C1 segment of cervical spinal cord (tissue), 14 donors: ENCODE measurements at places on chromosomes 16 and 17.
A peak's percentile ranks its signal among the peaks of the same experiment; 100 is the strongest.

- DNase-seq = peak; percentile 90
Measured at GRCh38 chr16:720990-721764, at the start of gene ANTKMT. Gene ANTKMT, plus strand, starts transcription at chr16:721146. Its CDS starts 129 bp downstream, at chr16:721275.

DNA sequence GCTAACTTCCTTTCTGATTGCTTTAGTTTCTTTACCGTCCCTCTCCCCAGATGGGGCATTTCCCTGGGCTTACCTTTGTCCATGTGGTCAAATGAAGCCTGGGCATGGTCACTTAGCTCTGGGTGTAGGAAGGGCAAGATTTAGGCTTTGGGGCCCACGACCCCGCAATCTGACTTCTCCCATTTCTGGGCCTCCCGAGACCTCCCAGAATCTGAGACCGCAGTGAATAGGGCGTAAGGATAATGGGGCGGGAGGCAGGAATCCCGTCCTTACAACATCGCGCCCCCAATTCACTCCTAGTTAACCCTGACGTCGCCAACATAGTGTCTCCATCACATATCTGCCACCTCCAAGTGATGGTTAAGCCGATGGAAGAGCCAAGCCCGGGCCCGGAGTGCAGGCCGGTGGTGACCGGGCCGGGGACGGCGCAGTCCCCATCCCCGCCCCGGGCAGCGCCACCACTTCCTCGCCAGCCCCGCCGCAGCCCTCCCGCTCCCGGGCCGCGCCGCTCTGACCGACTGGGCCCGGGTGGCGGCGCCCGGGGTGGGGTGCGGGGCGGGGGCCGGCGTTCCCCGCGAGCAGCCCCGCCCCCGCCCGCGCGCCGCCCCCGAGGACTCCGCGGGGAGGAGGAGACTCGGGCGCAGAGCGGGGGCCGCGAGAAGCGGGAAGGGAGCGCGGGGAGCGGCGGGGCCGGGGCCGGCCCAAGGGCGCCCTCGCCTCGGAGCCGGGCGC is at the start of gene RHBDL3:
TSS of gene RHBDL3 (plus strand) at position 641 of the 732 bp plus-strand sequence. CDS start 358 bp downstream, outside the sequence.
- DNase-seq = no peak

GRCh38 chr17:21292867-21293830 is 8.6 kb downstream of the MAP2K3 start:
- no peak for DNase-seq

DNA sequence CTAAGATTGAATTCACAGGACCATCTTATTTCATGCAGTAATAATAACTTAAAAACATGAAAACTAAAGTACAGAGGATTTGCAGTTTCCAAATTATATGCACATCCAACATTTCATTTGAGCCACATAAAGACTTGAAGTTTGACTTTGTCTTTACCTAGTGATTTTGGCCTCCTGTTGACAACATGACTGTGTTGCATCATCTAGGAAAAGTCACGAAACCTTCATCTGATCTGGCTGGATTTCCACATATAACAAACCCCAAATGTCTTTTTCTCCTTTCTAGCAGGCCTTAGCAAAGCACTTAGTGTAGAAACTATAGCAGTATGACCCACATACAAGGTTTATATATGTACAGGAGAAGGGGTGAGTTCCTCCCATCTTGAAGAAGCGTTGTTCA is 406.5 kb upstream of the CDH5 start:
- no peak for DNase-seq

DNA sequence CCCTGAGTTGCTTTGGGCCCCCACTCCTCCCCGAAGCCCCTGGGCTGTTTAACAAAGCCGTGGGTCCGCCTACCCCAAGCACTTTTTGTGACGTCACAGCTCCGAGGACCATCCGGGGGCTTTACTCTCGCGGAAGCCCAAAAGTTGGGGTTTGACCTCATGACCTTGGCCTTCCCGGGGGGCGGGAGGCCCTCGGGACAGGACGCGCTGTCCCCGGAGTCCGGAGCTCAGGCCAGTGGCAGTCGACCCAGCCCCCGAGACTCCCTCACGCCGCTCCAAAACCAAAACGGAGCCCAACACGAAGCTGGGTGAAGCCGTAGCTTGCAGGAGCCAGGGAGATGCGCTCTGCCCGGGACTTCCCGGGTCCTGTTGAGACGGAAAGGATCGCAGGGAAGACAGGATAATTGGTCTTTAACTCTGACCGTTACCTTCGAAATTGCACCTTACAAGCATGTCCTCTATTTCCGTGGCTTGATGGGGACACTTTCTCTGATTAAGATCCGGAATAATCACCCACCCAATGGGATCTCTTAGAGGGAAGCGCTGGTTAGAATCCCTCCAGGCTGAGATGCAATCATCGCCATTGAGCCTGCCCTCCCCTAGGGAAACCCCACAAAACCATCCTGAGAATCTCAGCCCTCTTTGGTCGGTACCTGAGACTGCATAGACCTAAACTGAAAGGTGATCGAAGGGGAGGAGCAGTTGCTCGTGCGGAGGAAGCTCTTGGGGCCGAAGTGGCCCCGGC is 4.9 kb upstream of the SOX9 start:
- DNase-seq = no peak

- no peak for DNase-seq
Measured at GRCh38 chr17:37247825-37248224, 128.0 kb upstream of the C17orf78 start.

DNA sequence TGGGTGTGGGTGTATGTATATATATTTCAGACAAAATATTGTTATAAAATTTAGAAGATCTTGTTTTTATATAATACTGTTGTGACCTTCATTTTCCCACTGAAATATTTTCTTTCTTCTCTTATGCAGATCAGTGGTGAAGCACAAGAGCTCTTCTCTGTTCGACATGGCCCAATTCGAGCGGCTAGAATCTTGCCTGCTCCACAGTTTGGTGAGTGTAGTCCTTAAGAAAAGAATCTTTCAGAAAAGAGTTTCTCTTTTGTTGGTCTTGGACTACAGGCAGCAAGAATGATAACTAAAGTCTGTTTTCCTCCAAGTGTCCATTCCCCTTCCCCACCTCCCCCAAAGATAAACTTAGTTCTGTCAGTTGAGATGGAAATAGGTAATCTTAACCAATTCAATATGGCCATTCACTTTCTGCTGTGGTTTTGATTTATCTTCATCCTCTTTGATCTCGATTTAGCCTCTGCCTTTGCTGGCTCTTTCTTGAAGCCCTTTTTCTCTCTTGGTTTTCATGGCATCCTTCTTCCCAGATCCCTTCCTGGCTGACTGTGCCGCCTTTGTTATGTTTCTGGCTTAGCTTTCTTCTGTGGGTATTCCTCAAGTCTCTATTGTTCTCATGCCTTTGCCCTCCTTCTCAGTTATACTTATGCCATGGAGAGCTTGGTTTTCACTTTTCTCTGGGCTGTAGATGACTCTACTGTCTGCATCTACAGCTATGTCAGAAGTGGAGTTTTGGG is 69.6 kb downstream of the BCAS3 start:
- DNase-seq = no peak

DNA sequence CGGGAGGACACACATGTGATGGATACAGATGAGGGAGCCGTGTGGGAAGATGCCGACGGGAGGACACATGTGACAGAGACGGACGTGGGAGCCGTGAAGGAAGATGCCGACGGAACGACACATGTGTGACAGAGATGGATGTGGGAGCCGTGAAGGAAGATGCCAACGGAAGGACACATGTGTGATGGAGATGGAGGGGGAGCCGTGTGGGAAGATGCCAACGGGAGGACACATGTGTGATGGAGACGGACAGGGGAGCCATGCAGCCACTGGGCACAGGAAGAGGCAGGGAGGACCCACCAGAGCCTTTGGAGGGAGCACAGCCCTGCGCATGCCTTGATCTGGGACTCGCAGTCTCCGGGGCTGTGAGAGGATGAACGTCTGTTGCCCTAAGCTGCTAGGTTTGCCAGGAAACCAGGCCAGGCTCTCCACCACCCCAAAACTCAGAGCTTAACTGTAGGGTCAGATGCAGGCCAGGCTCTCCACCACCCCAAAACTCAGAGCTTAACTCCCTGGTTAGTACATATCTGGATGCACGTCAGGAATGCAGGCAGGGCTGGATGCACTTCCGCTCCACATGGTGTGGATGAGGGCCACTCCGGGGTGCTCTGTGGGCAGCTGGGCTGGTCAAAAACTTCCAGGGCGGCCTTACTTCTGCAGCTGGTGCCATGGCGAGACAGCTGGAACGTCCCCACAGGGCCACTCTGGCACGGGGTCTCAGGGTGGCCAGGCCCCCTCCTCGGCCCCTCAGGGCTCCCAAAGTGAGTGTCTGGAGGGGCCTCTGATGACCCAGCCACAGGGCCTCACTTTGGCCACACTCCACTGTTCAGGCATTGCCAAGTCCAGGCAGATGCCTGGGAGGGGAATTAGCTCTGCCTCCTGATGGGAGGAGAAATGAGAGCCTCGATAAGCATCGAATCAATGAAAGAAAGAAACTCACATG is 47.7 kb upstream of the ZNF469 start:
- no peak for DNase-seq

DNA sequence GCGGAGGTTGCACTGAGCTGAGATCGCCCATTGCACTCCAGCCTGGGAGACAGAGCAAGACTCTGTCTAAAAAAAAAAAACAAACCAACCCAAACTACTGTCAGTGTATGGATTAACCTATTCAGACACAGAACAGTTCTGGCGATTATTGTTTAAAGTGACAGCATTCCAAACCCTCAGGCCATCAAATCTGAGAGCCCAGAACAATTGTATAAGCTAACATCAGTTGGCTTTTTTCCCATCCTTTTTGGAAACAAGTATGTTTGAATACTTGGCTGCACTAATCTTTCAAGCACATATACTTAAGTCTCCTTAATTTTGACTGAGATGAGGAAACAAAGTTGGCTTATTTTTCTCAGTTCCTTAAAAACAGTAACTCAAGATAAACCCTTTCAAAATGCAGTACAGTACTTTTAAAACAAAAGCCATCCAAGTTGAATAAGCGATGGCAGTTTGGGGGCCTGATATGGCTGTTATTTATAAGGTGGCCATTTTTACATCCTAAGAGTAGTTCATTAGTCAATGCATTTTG is 1.4 kb downstream of the ZSWIM7 start:
- no peak for DNase-seq

DNA sequence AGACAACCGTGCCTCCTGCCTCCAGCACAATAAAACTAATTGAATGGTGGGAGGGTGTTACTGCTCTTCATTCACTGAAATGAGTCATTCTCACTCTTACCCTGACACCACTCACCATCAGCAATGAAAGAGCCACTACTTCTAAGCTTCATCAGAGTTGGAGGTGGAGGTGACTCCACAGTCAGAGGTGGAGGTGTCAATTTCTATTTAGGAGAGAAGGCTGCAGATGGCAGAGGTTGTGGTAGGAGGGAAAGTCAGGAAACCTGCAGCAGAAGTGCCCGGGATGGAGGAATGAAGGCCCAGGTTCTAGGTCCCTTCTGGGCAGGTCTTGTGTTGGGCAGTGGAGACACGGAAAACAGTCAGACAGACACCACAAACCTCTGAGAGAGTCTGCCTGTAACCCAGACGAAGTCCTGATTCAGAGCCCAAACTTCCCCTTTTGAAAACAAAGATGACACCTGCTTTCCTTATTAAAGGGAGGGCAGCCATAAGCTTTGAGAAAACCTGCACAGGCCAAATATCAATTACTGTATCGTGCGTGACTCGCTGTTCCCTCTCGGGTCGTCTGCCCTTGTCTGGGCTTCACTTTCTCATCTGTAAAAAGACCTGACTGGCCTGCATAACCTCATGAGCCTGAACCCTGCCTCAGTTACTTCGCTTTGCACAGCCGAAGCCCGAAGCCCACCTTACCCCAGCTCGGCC is 668 bp downstream of the ATPAF2 start:
- no peak for DNase-seq

GRCh38 chr16:8885674-8886592 is 3.8 kb downstream of the LITAFD start:
- DNase-seq = no peak

DNA sequence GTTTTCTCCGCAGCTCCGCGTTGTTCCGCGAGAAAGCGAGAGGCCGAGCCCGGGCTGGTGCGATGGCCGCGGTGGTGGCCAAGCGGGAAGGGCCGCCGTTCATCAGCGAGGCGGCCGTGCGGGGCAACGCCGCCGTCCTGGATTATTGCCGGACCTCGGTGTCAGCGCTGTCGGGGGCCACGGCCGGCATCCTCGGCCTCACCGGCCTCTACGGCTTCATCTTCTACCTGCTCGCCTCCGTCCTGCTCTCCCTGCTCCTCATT is 404 bp downstream of the EMC6 start:
- DNase-seq = no peak

DNA sequence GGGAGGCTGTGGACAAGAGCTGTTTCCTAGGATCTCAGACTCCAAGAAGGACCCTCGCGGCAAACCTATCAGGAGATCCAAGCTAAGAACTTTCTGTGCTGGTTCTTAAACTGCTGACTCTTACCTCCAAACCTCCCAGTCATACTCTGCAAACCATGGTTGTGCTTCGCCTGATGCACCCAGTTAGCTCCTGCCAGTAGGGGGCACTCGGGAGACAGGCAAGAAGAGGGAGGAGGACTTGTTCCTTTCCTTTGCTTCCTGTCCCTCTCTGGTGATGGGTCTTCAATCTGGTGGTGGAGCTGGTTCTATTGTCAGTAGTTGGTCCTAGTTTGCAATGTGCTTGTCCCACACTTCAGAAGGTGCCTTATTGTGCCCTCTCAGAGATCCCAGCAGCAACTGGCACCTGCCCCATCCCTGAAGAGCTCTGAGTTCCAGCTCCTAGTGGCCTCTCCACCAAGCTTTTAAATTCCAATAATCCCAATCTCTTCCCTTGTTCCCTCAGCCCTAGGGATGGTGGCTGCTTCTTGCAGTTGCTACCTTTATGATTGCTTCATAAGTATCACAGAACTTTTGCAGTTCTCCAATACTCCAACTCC is 113.5 kb upstream of the RPL38 start:
- peak; percentile 7 for DNase-seq

GRCh38 chr16:57430955-57431354 is 16.2 kb downstream of the CIAPIN1 start:
- no peak for DNase-seq

GRCh38 chr16:81945665-81946064 is 65.6 kb downstream of the SDR42E1 start:
- no peak for DNase-seq
